ENCODE measurements at places on chromosomes 7 and 10.
A peak's percentile ranks its signal among the peaks of the same experiment; 100 is the strongest.

- no peak for DNase-seq
These were observed 83.5 kb upstream of the INHBA start for GRCh38 chr7:41786404-41786803.

- no peak for DNase-seq
These were observed 35.7 kb downstream of the NAPEPLD start for GRCh38 chr7:103113164-103113563.

GRCh38 chr7:130966246-130967009 is 232.4 kb upstream of the KLF14 start:
- no peak for DNase-seq

DNA sequence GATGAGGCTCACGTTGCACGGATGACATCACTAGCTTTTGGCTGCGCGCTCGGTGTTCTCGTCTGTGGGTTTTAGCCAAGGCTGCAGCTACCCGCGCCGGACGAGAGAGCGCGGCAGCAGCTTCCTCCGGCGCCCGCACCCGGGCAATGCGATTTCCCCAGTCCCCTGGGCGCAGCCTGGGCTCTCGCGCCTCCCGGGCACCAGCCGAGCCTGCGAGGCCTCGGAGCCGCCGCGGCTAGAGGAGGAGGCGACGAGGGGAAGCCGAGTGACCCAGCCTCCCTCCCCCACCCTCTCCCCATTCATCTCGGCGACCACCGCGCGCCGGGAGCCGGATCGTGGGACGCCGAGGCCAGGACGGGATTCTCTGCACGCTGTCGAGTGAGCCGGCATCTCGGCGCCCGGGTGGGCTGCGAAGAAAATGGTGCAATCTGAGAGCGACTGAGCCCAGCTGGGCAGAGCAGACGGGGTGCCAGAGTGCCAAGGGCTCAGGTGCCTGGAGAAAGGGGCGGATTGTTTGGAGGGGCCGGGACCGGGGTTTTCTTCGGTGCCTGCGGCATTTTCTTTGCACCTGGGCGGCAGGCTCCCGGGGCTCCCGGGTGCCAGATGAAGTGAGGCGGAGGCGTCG is 1.2 kb upstream of the TMEM178B start:
- peak; percentile 8 for DNase-seq

DNA sequence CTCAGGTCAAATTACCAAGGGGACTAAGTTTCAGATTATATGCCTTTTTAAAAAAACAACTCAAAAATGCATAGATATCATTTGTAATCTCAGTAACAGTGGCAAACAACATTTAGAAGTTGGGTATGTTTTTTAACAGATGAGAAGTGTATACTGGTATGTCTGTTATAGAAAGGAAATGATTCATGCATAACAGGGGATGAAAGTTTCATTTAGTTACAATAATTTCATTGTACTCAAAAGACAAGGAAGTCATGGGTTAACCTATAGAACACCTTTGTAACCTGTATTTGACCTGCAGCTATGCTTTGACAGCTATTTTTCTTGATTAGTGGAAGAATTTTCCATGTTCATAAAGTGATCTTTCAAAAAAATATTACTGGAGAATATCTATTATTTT is 35.4 kb upstream of the FAM133B start:
- no peak for DNase-seq

DNA sequence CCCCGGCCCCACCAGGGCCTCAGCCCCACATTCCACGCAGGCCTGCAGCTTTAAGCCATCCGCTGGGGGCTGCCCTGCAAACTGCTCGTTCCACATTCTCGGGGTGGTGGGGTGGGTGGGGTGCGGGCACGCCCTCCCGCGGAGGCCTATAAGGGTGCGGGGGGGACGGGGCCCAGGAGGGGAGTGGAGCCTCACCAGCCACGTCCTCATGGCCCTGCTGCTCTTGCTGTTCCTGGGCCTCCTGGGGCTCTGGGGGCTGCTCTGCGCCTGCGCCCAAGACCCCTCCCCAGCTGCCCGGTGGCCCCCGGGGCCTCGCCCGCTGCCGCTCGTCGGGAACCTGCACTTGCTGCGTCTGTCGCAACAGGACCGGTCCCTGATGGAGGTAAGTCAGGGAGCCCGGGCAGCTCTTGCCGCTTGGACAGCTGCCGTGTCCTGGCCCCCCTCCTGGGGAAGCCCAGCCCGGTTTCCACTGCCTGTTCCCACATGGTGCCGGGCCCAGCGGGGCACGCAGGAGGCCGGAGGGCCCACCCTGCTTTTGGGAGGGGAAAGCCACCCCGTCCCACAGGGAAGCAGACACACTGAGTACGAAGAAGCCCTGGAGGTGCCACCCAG is at the start of gene CYP2W1:
Gene CYP2W1, plus strand, starts transcription at position 178 of the 612 bp plus-strand sequence. Its CDS starts 31 bp downstream, at position 209.
- no peak for DNase-seq
